ENCODE measurements at places on chromosomes 7 and 10.

DNA sequence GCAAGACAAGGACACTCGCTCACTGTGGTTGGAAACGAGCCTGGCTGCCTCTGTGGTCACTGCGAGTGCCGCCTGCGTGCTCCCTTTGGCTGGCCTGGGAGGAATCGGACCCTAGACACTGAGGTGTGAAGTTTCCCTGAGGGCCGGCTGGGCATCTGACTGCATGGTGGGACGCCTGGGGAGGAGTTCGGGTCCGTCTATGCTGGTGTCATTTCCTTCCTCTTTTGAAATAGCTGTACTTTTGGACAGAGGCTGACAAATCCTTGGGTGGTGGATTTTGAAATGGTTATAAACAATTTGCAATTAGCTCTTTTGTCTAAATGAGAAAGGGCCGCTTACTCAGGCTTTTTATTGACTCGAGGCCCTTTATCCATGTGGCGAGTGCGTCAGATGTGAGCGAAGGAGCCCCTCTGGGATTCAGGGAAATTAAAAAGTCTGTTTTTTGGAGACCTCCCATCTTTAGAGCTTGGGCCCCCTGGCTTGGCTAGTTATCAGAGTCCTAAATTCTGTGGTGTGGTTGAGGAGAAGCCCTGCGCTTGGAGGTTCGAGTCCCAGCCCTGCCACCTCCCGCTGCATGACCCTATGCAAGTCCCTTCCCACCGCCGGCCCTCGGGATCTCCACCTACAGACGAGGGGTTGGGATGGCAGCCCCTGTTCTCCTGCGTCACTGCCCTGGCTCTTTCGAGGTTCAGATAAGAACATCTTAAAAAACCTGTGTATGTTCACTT, 147.1 kb downstream of the RGS10 start:
- DNase-seq = no peak

DNA sequence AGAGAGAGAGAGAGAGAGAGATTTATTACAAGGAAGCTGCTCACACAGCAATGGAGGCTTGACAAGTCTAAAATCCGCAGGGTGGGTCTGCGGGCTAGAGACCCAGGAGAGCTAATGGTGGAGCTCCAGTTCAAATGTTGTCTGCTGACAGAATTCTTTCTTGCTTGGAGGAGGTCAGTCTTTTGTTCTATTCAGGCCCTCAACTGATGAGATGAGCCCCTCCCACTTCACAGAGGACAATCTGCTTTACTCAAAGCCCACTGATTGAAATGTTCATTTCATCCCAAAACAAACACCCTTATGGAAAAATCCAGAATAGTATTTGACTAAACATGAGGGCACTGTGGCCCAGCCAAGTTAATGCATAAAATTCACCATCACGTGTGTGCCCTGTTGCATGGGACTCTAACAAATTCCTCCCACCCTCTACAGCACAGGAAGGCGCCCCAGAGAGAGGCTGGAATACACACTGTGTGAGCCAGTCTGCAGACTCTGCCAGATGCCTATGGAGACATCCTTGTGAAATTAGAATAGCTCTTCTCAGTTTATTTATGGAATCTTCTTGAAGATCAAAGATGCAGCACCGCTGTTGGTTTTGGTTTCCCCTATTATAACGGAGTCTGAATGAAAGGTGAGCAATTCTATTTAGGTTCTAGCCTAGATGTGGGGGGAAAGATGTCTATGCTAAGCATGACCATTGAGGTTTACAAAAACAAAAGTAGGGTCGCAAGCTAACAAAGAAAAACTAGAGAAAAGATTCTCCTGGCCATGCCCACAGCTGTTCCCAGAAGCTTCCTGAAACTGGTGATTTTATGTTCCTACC, 123.0 kb upstream of the SFMBT2 start:
- DNase-seq = no peak

DNA sequence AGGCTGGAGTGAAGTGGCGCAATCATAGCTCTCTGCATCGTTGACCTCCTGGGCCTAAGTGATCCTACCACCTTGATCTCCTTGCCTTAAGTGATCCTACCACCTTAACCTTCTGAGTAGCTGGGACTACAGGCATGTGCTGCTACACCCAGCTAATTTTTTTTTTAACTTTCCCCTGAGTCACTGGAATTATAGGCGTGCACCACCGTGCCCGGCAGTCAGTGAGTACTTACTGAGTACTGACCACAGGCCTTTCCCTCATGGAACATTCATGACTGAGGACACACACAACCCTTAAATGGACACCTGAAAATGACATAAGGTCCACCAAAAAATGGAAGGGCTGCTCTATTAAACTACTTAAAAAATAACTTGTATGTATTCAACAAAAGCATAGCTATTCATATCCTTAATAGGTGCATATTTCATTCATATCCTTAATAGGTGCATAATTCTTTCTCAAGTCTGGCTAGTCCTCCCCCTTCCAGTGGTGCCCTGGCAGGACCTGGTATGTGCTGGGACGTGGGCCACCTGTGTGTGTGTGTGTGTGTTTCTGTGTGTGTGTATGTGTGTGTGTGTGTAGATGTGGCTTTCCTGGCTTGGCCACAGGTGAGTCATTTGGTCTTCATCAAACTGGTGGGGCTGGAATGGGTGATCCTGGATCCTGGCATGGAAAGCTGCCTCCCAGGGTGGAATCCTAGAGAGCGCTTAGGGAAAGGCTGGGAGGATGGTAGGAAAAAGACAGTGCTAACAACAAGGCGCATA, 3.5 kb downstream of the FAM180A start:
- no peak for DNase-seq

GRCh38 chr7:49787980-49788379, 14.5 kb downstream of the VWC2 start:
- DNase-seq = no peak

DNA sequence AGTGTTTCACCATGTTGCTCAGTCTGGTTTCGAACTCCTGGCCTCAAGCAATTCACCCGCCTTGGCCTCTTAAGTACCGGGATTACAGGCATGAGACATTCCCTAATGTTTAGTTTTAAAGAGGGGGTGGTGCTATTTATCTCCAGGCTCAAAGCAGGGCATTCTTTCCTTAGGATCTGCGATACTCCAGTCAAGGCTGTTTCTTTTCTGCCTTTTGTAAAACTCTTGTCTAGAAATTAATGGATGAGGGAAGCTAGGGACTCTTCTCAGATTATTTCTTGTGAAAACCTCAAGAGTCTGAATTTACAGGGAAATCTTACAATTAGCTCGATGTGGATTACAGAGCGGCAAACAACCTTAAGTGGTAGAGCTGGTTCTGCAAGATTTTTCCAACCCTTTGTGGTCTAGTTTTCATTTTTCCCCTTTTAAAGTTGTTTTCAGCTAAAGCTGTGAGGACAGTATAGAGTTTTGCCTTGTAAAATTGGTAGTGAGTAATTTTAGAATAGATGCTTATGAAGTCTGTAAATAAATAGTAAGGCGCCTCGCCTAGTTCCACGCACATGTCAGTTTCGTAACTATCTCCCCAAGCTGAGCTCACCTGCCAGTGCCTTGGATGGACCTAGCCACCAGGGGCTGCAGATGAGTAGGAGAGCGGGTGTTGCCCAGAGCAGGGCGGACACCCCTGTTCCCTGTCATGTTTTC, 53.1 kb downstream of the CUX1 start:
- DNase-seq = no peak

DNA sequence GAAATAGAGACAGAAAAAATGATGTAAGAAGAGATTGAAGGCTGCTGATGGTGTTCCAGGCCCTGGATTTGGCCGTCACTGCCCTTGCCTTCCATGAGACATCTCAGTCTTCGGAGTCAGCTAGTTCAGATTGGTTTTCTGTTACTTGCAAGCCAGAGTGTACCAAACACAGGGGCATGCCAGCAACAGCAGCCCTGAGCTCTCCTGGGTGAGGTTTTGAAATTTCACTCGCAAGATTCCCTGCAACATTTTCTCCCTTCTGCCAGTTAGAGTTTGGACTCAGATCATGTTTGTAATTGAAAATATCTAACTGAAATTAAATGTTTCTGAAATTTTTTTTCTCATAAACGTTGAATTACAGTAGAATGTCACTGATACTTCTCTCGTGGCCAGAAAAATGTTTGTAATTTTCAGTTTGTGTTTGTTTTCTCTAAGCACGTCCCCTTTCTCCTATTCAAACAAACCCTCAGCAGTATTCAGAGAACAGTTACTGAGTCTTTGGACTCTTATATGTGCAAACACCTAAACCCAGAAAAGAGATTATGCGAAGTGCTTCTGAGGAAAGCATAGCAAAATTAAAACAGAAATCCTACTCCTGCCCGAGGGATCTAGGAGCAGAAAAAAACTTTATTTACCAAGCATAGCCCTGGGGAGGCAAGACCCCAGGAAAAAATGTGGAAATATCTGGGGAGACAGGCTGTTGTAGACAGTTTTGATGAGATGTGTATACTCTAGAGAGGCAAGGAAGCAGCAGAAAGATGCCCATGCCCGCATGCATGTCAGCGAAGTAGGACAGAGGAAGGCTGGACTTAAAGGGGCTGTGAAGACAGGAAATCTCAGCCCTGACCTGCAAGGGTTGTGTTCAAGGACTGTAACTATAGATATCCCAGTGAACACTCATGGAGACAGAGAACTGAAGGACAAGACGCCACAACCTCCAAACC, 43.0 kb upstream of the NAMPT start:
- DNase-seq = no peak

DNA sequence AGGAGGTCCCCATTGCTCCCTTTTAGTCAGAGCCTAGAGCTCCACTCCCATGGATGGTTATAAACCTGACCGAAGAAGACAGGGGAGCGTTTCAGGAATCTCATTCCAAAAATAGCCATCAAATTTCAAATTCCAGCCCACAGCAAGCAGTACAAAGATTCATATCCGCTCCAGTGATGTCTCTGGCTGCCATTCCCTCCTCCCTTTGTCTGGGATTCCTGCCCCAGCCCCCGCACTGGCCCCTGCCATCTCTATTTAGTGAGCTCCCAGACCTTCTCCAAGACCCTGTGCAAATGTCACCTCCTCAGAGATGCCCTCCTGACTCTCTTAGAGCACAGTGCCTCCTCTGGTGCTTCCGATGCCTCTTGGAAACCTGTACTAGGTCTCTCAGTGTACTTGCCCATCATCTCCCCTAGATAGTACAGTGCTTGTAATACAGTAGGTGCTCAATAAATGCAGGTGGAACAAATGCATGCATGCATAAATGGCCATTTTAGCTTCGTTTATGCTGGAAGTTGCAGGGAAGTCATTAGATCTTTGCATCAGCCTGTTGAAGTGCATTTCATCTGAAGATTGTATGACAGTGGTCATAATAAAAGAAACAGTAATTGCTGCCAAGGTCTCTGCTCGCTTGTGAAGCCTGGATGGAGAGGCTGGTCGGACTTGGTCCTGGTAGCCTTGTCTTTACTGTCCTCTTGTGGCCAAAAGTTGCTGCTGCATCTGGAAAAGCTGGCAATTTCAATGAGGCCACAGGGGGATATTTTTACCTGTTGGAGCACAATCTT, 32.0 kb upstream of the HABP2 start:
- DNase-seq = no peak

DNA sequence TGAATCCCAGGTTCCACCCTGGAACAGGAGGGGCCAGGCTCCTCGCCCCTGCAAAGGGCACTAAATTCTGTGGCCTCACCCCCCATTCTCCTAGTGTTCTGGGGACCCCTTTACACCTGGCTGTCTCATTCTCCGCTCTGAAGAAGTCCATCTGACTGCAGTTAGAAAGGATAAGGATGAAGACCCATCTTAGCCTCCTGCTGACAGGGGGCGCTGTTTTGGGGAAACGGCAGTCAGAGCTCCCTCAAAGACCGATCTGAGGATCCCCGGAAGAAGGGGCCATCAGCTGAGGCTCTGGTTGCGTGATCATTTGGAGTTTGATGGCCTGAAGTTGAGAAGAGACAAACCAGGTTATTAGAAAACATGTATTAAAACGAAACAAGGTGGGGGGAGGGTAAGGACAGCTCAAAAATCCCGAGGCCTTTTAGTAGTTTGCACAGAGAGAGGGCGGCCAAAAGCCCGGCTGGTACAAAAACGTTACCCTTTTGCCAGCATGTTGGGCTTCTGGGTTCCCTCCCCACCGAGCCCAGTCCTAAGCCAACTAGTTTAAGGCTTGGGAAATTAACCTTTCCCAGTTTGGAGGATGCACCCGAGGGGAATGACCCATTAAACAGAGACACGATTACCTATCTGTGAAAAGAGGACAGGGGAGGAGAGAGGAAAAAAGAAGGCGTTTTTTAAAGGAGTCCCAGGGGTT, 102.8 kb downstream of the CHN2 start:
- DNase-seq = no peak

DNA sequence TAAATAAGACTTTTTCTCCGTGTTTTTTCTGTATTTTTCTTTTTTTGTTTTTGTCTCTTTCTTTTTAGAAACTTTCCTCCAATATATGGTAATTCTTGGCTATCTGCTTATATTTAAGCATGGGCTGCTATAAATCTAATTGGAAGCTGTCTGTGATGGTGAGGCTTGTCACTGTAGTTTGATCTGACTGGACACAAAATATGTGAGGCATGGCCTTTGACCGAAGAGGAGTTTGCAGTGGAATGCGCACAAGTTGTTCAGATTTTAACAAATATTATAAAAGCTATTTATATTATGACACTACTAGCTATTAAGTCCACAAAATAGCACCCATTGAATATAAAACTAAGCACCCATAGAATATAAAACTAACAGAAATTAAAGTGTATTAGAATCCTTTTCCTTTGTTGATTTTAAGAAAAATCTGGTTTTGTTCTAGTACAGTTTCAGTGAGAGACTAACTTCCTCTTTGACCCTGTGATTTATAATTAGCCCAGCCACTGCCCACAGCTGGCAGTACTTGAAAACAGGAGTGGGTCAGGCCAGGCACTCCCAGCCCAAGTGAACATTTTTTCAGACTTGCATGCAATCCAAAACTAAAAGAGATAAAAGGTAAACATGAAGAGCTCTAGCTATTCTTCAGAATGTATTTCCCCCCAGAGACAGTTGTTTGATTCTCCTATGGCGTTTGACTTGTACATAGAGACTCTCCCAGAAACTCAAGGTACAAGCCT, 69.9 kb upstream of the FGL2 start:
- no peak for DNase-seq

GRCh38 chr7:48424731-48425130, 253.5 kb downstream of the ABCA13 start:
- DNase-seq = no peak

GRCh38 chr10:31358688-31359330, 39.8 kb downstream of the ZEB1 start:
- no peak for DNase-seq

DNA sequence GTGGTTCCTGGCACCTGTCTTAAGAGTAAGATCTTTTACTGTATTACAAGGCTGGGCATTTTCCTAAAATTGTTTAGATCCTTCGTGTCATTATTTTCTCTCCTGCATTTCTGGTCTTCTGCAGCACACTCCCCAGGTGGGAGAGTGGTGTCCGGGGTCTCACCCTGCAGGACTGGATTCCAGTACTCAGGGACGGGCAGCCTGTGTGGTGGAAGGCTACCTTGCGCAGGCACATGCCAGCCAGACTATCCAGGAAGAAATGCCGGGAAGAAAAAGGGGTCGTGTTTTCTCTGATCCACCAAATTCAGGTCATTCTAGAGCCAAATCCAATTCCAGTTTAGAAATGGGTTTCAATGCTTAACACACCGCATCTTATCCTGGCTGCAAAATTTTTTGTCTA, 27.7 kb downstream of the CNPY1 start:
- DNase-seq = no peak

DNA sequence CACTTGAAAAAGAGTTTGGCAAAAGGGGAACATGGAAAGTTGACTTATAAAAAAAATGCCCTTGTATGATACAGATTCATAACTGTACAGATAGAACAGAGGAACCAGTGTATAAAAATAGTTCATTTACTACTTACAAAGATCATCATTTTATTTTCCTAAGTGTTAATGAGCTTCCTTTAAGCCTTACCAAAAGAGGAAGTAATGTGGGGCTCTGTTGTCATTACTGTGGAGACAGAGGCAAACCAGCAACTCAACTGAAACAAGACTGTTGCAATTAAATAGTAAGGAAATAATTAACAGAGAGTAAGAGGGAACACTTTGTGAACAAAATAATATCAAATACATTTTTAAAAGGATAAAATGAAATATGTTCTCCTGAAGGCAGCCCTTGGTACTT, 526.2 kb upstream of the ADARB2 start:
- DNase-seq = no peak

Measured in stimulated activated CD4-positive, alpha-beta T cell treated with anti-CD3 and anti-CD28 coated beads, Interleukin-12 subunit alpha, Interleukin-12 subunit beta, amount 100 ng/mL, for 24 hours (primary cell).